ENCODE measurements at places on chromosomes 3 and 15.

- DNase-seq: no peak
These were observed 309.7 kb downstream of the SLC9A9 start for GRCh38 chr3:143538577-143538981.

- no peak for DNase-seq
These were observed 34.9 kb downstream of the PIK3R4 start for GRCh38 chr3:130711565-130712324.

GRCh38 chr3:100288288-100288894 lies 27.6 kb downstream of the TBC1D23 start:
- DNase-seq: no peak

GRCh38 chr3:174540116-174540908 lies 318.8 kb upstream of the NAALADL2 start:
- no peak for DNase-seq

- no peak for DNase-seq
These were observed 105.2 kb downstream of the RPLP1 start for GRCh38 chr15:69557707-69558409.

DNA sequence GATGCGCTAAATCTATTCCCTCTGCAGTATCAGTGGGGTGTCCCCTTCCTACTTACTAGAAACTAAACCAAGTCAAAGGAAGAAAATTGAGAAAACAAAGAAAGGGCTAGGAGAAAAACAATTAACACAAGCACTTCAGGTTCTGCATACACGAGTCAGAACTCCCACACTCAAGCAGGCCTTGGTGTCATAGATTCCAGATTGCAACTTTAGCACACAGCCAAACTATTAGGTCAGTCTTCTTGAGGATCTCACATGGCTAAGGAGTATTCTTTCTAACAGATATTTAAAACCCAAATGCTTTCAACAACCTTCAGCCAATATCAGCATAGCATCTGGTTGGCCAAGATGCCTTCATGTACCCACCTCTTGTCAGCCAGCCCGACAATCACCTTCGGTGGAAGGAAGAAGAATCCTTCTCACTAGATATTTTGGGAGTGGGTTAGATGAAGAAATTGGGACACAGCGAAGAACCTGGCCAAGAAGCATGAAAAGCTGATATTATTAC lies 340.0 kb downstream of the VPS13C start:
- DNase-seq: no peak

GRCh38 chr3:117928836-117929235 lies 1105.8 kb downstream of the IGSF11 start:
- no peak for DNase-seq
